ENCODE measurements at places on chromosomes 2 and 18.

DNA sequence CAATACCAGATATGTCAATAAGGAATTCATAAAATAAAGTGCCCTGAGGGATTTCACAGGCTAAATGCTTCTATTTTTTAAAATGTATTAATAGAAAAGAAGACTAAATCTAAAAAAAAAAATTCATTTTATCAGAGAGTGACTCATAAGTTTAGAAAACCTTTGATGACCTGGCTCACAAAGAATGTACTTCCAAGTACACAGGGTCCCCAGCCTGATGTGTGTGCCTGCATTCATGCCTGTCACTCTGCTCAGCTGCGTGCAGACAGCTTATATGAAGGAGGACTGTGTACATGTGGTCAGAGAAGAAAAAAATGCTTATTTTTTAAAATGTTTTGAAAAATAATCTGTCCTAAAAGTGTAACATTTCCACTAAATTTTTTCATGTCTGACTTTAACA is 3.0 kb upstream of the CPS1 start:
- no peak for DNase-seq

GRCh38 chr18:49486134-49486533 is 900 bp downstream of the C18orf32 start:
- no peak for DNase-seq

GRCh38 chr2:128611421-128612320 is 293.0 kb upstream of the HS6ST1 start:
- DNase-seq, result no peak

GRCh38 chr2:16641509-16641908 is 24.1 kb downstream of the CYRIA start:
- DNase-seq, result no peak

GRCh38 chr2:115910270-115910669 is 1467.8 kb downstream of the DPP10 start:
- no peak for DNase-seq

DNA sequence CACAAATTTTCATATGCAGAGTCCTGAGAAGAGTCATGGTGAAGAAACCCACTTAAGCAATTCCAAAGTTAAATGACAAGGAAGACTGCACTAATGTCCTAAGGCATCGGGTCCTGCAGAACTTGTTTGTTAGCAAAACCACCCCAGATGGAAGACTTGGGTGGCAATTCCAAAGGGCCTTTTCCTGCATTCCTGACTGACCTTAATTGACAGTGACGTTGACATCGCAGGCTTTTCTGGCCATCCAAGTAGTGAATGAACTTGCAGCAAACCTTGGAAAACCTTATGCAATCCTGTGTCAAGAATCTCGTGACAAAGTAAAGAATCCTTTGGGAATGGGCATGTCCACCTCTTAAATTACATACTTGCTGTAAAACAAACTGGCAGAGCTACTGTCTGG is 112.5 kb upstream of the SH3BP4 start:
- no peak for DNase-seq

DNA sequence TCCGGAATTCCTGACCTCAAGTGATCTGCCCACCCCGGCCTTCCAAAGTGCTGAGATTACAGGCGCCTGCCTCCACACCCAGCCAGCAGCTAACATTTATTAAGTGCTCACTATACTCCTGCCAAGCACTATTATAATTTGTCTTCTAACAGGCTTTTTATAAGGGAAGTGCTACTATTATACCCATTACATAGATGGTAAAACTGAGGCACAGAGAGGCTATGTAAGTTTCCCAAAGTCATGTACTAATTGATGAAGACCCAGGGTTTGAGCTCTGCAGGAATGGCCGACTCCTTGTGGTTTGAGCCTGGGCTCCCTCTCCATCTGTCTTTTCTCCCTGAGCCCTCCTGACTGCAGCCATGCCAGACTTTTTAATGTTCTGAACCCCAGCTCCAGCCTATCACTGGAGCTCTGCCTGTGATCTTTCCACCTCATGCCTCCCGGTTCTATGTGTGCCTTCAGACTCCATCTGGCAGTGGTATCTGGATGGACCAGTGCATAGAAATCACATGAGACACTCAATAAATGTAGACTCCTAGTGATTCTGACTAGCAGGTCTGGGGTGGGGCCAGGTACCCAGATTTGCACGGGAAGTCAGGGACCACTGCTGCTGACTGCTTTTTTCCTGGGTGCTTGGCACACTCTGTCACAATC is 197.1 kb downstream of the NEDD4L start:
- no peak for DNase-seq

DNA sequence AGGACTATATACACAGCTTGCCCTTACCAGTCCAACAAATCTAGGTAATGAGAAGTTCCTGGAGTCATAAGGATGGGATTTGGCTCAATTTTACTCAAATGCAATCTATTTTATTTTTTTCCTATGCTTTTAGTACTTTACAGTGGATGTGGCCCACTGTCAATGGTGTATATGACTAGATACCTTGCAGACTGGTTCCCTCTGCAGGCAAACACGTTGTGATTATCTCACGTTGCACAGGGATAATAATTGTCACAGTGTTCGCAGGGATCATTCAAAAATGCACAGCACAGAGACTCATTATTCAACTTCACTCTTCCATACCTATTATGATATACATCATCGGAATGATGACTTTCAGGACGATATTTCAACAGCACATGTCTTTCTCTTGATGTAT is 359.7 kb downstream of the MBD2 start:
- no peak for DNase-seq

- no peak for DNase-seq
These were observed 1424.0 kb upstream of the PIK3C3 start for GRCh38 chr18:40531051-40531450.

DNA sequence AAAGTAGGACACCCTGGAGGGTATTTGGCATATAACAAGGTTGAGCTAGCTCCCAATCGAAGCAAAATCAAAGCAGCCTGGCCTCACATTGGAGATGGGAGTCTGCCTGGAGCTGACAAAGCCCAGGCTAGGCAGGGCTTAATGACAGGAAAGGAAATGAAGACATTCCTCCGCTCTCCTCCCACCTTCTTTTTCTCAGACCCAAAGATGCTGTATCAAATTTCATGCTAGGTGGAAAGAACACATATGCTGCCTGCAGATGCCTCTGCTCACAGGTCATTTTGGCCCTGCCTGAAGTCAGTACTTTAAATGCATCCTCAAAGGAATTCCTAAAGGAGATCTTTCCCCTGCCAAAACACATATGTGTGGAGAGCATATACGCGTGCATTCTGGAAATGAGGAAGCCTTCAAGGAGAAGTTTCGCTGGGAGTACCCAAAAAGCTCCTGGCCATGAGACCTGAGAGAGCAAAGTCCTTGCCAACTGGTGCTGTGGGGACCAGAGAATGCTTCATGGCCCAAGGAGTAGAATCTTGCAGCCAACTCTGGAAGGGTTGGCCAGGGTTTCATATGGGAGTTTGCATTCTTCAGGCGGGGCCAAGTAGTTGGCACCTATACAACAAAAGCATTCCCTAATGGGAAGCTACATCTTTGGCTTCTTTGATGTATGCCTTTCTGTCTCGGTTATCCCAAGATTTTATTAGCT is 88.0 kb downstream of the AQP4 start:
- DNase-seq, result no peak

DNA sequence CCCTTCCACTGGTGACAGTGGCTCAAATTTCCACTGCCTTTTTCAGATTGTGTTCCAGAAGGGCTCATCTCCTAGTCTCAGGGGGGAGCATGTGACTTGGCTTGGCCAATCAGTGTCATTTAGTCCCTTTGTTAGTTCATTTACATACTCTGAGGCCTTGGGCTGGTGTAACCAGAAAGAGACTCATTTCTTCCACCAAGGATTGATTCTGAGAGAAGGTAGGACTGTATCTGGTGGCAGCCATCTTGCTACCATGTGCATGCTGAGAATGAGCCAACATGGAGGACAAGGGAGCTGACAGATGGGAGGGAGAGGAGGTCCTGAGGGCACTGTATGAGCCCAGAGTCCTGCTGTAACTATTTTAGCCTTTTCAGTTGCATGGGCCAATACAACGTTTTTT is 191.7 kb downstream of the THSD7B start:
- DNase-seq, result no peak

GRCh38 chr2:222604749-222605515 is 51.0 kb downstream of the FARSB start:
- DNase-seq, result no peak

GRCh38 chr2:71893646-71894045 is 254.0 kb downstream of the CYP26B1 start:
- DNase-seq, result no peak

GRCh38 chr2:40150266-40150665 is 301.6 kb downstream of the SLC8A1 start:
- no peak for DNase-seq

- peak; percentile 83 for DNase-seq
These were observed 108.7 kb downstream of the DPP10 start for GRCh38 chr2:114550895-114551793.

- DNase-seq, result no peak
These were observed 117.6 kb upstream of the TTN start for GRCh38 chr2:178924817-178925216.

- DNase-seq, result no peak
These were observed 189.2 kb downstream of the UXS1 start for GRCh38 chr2:106004851-106005250.

DNA sequence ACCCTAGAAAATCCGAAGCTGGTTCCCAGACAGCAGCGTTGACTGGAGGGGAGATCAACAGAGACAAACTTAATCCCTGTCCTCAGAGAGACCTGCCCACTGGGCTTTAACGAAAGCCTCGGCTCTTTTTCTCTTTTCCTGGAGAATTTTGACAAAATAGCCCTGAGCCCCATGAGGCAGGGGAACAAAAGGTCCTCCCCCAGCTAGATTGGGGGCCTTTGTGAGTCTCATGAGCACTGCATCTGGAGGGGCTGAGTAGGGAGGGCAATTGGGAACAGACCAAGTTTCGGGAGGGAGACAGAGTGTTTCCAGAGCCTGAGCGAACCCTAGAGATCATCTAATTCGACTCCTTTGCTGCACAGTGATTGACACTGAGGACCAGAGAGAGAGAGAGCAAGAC is 123.9 kb upstream of the HAAO start:
- DNase-seq, result no peak

GRCh38 chr2:176272870-176273459 is 3.7 kb downstream of the MTX2 start:
- DNase-seq, result no peak

GRCh38 chr2:239264838-239265651 is 135.8 kb downstream of the HDAC4 start:
- no peak for DNase-seq

- DNase-seq, result peak; percentile 97
These were observed 5.4 kb upstream of the PUM2 start for GRCh38 chr2:20356042-20356441.

GRCh38 chr2:54029721-54030395 is 59.1 kb upstream of the PSME4 start:
- DNase-seq, result no peak

- no peak for DNase-seq
These were observed 32.5 kb downstream of the PREPL start for GRCh38 chr2:44328750-44329149.
